NCI-H2081 (cell line): ENCODE measurements at places on chromosomes 5 and 9.

DNA sequence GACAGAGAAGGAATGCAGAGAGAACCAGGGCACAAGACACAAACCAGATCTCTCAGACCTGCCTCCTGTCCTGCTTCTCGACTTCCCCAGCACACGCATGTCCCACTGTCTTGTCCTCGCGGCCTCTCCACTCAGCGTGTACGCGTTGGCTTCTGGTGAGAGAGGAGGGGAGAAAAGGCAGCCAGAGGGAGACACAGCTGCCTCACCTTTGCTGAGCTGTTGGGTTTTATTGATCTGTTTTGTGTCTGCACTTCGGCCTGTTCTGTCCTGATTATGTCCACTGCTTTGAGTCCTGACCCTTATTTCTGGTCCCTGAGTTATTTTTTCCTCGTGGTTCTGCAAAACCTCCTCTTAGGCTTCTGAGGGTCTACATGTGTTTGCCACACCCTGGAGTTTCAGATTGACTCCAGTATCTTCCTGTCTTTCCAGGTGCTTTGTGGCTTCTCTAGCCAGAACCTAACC lies 87.5 kb upstream of the AGXT2 start:
- DNase-seq = no peak

- DNase-seq = no peak
Observed at GRCh38 chr5:173919443-173919842, 31.3 kb downstream of the CPEB4 start.

GRCh38 chr5:149749481-149750365 lies 19.6 kb downstream of the PPARGC1B start:
- no peak for DNase-seq

GRCh38 chr5:93790401-93790800 lies 49.0 kb upstream of the POU5F2 start:
- peak; percentile 3 for DNase-seq

- DNase-seq = no peak
Observed at GRCh38 chr9:121784731-121785411, 133.4 kb downstream of the DAB2IP start.

DNA sequence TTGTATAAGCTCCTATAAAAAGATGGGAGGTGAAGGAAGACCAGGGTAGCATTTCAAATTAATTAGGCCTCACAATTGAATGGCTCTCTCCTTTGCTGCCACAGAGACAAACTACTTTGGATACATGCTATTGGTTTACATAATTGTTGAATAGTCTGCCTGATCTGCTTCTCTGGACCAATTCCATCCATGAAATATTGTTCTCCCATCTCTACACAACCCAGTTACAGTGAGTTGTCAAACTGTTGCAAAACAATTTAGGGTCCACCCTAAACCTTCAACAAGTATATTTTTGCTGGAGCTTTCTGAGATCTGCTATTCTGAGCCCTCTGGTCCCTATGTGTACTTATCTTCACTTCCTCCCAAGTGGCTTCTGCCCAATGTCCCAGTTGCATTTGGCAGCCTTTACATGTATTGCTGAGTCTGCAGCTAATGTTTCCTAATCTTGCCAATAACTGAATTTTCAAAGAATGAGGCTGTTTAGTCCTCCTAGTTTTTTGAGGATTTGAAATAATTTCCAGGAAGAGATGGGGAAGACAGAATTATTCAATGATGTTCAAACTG lies 38.9 kb downstream of the AGTPBP1 start:
- no peak for DNase-seq
